Mesothelial cell of epicardium (in vitro differentiated cells): ENCODE measurements at places on chromosomes 1 and 21.

DNA sequence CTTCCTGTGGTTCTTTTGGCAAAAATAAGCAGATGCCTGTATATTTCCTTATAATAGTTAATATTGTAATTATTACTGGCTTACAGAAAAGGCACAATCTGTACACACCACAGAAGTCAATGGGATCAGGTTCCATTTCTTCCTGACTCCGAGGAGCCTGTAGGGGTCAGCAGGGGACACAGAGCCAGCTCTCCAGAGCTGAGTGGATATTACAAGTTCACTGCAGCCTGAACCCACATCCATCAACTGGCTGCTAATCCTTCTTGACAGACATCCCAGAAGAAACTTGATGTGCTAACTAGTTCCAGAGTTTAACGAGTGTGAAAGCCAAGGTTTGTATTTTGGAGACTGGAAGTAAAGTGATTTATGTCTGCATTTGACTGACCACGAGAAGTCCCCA lies 203.8 kb downstream of the LMX1A start:
- no peak for DNase-seq

- DNase-seq, result no peak
Observed at GRCh38 chr1:230552880-230553279, 89.4 kb upstream of the COG2 start.

GRCh38 chr1:47681735-47682134 lies 243.9 kb downstream of the FOXD2 start:
- DNase-seq, result no peak

DNA sequence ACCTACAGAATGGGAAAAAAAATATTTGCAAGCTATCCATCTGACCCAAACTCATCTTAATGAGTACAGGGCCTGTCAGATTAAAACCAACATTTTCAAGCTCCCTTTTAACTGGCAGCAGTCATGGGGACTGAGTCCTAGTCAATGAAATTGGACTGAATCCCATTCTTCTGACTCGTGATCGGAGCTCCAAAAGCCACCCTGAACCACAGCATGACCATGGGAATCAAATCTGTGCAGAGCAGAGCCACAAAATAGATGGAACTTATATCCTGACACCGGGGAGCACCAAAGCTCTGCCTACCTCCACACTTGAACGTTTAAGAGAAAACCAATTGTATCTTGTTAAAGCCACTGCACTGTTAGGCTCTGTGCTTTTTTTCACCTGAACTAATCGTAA lies 5.0 kb upstream of the RWDD3 start:
- DNase-seq, result no peak

- DNase-seq, result no peak
Observed at GRCh38 chr1:225555821-225556220, 97.1 kb downstream of the ENAH start.
